ENCODE measurements at places on chromosomes 3 and 15.

- DNase-seq: no peak
These were observed 532.8 kb upstream of the TBL1XR1 start for GRCh38 chr3:177729956-177730681.

DNA sequence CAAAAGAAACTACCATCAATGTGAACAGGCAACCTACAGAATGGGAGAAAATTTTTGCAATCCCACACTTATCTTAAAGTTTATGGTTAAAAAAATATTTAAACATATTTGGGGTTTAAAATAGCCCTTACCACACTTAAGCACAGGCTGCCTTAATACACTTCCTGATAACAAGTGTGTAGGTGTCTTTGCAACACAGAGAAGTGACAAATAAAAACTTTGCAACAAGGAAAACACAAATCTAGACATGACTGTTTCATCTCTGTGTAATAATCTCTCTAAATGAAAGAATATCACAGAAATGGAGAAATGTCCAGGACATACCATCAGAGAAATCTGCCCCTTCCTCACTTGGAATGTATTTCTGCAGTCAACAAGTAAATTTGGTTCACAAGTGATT, 464.1 kb upstream of the ARHGEF26 start:
- no peak for DNase-seq

DNA sequence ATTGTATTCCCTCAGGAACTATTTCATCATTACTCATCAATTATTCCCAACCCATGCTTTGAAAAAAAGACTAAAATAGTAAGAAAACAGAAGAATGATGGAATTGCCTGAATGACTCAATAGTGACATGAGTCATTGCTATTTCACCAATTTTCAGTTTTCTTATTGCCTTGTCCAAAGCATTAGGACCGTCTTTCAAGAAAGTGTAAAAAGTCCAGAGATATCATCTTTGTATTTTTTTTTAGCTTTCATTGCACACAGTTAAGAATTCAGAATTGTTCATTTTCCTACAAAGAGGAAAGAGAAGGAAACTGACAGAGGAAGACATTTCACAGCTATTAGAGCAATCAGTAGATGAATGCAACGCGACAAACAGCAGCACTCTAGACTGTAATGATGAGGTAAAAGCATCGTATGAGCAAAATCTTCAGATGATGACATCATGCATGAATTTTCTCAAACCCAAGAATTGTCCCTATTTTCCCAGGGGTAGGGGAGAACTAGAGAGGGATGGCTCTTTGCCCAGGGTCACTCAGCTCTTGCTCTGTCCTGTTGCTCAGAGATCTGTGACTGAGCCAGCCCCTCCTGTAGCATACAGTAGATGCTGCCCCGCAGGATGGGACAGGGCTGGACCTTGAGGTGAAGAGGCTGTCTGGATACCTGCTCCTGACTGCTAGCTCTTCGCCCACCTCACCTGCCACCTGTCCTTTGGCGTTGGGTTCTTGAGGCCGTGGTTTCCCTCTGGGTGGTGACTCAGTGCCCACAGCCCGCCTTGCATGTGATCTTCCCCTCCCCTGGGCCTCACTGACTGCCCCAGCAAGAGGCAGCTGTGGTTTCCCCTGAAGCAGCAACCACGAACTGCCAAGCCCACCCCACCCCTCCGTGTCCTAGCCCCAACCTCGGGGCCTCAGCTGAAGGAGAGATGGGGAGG, 84.8 kb downstream of the PPCDC start:
- DNase-seq: peak; percentile 58

DNA sequence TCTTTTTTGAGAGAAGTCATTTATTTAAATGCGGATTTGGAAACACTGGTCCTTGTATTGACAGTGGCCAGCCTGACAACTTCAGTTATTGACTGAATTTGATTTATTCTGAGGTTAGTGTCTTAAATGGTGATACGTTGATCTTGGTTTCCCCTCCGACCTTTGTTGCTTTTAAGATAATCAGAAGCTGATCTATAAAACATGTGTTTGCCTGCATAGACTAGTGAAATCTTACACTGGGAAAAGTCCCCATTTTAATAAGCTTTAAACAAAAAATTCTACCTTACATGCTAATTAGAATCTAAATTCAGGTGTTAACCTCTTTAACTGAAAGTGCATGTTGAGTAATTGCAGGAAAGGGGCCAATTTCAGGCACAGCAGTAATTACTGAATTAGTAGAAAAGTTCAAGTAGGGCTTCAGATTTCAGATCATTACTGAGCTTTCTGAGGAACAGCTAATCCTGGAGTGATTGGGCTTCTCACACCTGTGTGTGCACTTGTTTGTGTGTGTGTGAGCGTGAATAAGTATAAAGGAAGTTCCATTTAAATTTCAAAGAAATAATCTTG, 221.4 kb downstream of the SOX2 start:
- DNase-seq: no peak

DNA sequence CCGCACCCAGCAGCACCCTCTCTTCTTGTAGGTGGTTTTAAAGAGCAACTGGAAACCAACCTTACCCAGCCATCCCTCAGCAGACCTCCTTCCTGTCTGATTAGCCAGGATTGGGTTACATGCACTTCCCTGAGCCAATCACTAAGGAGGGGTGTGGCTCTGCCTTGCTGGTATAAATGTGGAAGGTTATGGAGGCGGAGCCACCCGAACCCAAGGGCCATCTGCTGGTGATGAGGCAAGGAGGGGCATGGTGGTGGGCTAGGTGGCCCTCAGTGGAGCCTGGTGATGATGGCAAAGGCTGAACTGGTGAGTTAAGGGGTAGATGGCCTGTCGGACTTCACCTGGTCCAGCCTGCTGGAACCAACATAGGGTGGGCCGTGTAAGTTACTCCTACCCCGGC, 39.8 kb downstream of the CCDC33 start:
- no peak for DNase-seq

- no peak for DNase-seq
These were observed 199.4 kb upstream of the MRPL3 start for GRCh38 chr3:131702146-131702545.

GRCh38 chr15:43187544-43188155, 2.4 kb downstream of the CCNDBP1 start:
- no peak for DNase-seq

GRCh38 chr3:47121409-47121808, 42.5 kb downstream of the SETD2 start:
- DNase-seq: no peak

- DNase-seq: no peak
These were observed 81.9 kb upstream of the ADAMTSL3 start for GRCh38 chr15:83571820-83572707.

DNA sequence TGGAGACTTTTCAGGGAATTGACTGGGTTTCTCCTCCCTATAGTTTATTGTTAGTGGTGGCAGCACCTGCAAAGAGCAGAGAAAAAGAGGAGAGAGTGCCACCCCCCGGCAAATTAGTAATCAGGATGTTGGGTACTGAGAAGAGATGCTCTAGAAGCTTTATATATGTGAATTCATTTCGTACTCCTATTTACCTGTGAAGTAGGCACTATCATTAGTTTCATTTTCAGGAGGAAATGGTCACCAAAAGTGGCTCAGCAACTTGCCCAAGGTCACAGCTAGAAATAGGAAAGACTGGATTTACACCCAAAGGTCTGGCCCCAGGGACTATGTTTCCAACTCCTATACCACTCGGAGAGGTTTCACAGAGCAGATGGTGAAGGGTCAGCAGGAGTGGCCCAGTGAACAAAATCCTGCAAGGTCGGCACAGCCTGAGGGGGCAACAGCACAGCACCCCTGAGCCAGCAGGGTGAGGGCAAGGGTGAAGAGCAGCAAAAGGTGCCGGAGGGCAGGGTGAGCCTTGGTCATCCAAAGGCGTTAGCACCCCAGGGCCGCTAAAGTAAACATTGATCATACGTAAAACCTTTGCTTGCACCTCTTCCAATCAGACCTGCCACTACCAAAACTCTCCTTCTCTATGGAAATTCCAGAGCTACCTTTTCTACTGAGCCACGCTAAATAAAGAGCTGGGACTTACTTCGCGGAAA, 23.6 kb downstream of the VGLL4 start:
- no peak for DNase-seq

DNA sequence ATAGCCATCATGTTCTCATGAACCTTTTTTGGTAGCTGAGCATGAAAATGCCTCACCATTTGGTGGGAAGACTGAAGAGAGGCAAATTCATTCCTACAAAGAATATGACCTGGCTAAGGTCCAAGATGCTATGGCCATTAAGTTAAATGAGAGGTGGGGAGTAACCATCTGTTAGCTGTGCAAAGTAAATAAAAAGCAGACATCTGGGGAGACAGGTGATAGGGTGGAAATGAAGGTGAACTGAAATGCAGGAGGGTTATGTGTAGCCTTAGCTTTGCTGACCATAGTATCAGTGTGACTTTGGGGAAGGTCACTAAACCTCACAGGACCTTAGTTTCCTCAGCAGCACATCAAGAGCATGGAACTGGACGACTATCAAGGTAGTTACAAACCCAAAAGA, 111.0 kb upstream of the STRIT1 start:
- no peak for DNase-seq

DNA sequence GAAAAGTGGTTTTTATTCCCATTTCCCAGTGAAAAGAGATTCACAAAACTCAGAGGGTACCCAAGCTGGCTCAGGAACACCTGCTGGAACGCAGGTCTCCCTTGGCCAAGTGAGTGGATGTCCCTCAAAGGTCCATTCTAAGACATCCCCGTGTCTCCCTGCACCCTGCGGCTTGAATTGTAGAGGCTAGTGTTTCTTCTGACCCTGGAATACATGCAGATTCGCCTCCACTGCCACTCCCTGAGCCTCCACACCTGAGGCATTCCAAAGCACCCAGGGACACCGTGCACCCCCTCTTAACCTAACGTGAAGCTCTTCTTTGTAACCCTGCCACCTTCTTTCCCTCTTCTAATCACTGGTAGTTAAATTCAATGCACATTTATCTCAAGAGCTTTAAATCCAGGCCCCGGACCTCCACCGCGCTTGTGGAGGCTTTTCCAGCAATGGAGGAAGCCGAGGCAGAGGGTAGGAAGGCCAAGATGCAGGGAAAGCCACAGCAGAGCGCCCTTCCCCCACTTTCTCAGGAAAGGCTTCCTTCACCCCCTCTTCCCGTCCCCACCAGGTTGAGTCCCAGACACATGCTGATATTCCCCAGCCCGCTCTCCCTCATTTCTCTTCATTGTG, 590 bp upstream of the ITGA11 start:
- no peak for DNase-seq

DNA sequence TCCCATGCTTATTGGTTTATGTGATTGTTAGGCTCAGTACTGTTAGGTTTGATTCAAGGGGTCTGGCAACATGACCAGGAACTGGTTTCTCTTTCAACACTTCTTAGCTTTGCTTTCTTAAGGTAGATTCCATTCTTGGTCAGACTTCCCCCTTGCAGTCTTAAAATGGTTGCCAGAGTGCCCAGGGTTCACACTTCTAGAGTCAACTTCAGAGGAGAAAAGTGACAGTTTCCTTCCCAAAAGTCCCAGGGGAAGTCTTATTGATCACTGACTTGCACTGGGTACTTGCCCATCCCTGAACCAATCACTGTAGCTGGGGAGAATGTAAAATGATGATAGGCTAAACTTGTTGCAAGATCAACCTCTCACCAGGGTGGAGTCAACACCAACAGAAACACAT, 14.1 kb downstream of the MGLL start:
- DNase-seq: no peak

GRCh38 chr15:31501536-31502157, 175.0 kb downstream of the KLF13 start:
- no peak for DNase-seq

DNA sequence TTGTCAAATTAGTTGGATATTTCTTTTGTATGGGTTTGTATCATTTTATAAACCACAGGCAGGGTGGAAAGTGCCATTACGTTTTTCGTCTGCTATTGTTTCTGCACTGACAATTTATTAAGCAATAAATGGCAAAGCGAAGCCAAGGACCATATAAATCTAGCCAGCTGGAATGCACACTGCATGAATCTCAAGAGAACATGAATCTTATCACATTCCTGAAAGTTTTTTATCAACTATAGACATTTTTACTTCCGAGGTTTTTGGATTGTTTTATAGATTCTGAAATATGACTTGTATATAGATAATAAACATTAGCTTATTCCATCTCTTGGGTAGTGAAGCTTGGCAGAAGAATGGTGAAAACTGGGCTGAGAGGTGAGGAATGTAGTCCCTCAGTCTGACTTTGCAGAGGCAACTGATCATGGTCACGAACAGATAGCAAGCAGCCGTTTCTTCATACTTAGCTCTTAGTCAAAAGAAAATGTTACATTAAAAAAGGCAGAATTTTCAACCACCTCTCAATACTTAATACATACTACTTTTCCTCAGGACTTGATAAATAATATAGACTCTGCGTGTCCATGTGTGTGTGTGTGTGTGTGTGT, 102.7 kb downstream of the OSBPL10 start:
- no peak for DNase-seq

DNA sequence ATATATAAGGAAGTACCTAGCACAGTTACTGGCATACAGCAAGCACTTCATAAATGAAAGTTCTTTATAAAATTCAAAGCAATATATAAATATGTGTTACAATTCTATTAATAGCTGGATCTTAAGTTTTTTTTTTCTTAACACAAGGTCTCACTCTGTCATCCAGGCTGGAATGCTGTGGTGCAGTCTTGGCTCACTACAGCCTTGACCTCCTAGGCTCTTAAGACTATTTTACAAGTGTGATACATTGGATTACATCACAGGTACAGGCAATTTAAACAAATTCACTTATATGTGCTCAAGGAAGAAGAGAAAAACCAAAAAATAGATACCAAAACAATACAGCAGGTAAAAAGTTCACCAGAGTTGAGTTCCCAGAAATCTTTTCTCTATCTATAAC, 60.6 kb downstream of the ZNF280D start:
- no peak for DNase-seq

DNA sequence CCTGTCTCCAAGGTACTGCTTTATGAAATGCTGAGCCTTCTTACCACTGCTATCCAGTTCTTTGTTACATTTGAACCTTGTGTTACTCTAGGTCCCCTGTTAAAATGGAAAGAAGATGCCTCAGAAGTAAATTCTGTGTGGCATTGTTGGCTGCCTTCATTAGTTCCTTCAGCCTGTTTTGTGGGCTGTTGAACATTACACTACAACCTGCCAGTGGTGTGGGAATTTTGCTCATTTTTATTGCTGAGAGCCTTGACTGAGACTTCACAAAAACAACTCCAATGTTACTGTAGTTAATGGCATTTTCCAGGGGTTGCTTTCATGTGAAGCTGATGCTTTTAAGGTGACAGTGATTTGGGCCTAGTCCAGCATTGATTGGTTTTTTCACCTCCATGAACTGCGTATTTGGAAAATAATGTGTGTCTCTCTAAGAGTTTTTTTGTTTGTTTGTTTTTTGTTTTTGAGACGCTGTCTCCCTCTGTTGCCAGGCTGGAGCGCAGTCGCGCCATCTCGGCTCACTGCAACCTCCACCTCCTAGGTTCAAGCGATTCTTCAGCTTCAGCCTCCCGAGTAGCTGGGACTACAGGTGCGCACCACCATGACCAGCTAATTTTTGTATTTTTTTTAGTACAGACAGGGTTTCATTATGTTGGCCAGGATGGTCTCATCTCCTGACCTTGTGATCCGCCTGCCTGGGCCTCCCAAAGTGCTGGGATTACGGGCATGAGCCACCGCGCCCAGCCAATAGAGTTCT, 4.3 kb downstream of the MAPK6 start:
- no peak for DNase-seq

- DNase-seq: no peak
These were observed 118.9 kb downstream of the OXNAD1 start for GRCh38 chr3:16383864-16384263.

- no peak for DNase-seq
These were observed 24.4 kb downstream of the SELENOT start for GRCh38 chr3:150627557-150627956.
